ENCODE measurements at places on chromosomes 11 and 22. TPM values are rescaled to one million over a fixed set of nuclear protein-coding genes. Genes with fewer than 3 reads are reported as not detected.
A peak's percentile ranks its signal among the peaks of the same experiment; 100 is the strongest.

DNA sequence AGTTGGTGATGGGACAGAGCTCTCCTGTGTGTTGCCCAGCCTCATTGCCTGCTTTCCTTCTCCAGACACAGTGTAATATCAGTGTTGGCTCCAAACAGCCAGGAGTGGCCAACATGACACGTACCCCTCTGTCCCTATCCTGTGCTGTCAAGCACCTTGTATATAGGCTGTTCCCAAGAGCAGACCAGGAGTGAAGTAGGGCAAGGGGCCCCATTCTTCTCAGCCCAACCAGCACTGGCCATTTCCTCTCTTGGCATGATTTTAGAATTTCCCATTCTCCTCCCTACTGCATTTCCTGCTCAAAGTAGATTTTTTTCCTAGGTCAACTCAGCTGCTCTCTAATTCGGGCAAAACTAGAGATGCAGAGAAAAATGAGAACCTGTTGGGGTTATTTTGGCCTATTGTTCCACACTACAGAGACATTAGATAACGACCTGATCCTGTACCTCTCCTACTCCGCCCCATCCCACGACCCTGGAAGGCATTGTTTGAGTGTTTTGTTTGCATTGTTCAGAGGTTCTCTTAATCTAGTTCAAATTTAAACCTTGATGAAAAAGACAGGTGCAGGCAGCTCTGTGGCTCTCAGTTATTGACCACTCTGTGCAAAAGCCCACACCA is 95.6 kb downstream of the RASSF10 start:
- DNase-seq, result no peak

Gene DLAT
- 19.8 TPM for total RNA-seq

- DNase-seq, result peak; percentile 94
Observed at GRCh38 chr22:17638432-17639246, at the start of gene BCL2L13. Gene BCL2L13 (plus strand): TSS chr22:17638757. CDS start chr22:17655712, 16,955 bp downstream.

Gene ARHGAP20
- 0.91 TPM for total RNA-seq
